Activated naive CD8-positive, alpha-beta T cell treated with anti-CD3 and anti-CD28 coated beads for 36 hours (primary cell): ENCODE measurements at places on chromosomes 16 and 17. TPM values are rescaled to one million over a fixed set of nuclear protein-coding genes. Genes with fewer than 3 reads are reported as not detected.
A peak's percentile ranks its signal among the peaks of the same experiment; 100 is the strongest.

GALR2 gene
- 2.5 TPM for total RNA-seq

LASP1 gene
- total RNA-seq = 131 TPM

PRR15L gene
- not detected for total RNA-seq

JMJD8 gene
- 37.2 TPM for total RNA-seq

HSBP1 gene
- 70.6 TPM for total RNA-seq

PYDC1 gene
- not detected for total RNA-seq

KCNJ12 gene
- total RNA-seq = not detected

GRCh38 chr17:65228734-65229620, 91.8 kb downstream of the RGS9 start:
- peak overlapping the region; percentile 32 for H3K4me3 ChIP-seq
- peak; percentile 58 for DNase-seq

- no peaks in the 10 kb centered on the region for H3K27me3 ChIP-seq
- H3K4me1 ChIP-seq = no peaks in the 10 kb centered on the region
- H3K4me3 ChIP-seq = no peak overlapping the region
- no peak overlapping the region for H3K27ac ChIP-seq
- no peaks in the 10 kb centered on the region for H3K36me3 ChIP-seq
Observed at GRCh38 chr17:69978056-69978646, 96.9 kb upstream of the KCNJ16 start.

DNA sequence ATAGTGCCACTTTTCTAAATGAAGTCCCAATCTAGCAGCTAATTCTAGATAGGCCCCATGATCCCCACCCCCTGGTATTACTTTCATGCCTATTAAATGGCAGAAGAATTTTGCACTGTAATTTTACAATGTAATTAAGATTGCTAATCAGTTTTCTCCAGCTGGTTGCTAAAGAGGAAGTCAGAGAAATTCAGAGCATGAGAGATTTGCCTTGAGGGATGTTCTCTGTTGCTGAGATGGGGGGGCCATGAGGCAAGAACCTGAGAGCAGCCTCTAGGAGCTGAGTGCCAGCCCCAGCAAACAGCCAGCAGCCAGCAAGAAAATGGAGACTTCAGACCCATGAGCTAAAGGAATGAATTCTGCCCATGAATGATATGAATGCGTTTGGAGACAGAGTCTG, 38.9 kb downstream of the SHCBP1 start:
- H3K36me3 ChIP-seq = peaks cover 58% of the 10 kb centered on the region
- H3K27ac ChIP-seq = no peak overlapping the region
- H3K27me3 ChIP-seq = no peaks in the 10 kb centered on the region
- no peaks in the 10 kb centered on the region for H3K4me1 ChIP-seq
- H3K4me3 ChIP-seq = no peak overlapping the region

GRCh38 chr17:12637015-12637414, 28.7 kb upstream of the MYOCD start:
- DNase-seq = no peak
- H3K27me3 ChIP-seq = peaks cover 14% of the 10 kb centered on the region
- H3K27ac ChIP-seq = no peak overlapping the region
- H3K4me1 ChIP-seq = no peaks in the 10 kb centered on the region
- no peaks in the 10 kb centered on the region for H3K36me3 ChIP-seq

DNA sequence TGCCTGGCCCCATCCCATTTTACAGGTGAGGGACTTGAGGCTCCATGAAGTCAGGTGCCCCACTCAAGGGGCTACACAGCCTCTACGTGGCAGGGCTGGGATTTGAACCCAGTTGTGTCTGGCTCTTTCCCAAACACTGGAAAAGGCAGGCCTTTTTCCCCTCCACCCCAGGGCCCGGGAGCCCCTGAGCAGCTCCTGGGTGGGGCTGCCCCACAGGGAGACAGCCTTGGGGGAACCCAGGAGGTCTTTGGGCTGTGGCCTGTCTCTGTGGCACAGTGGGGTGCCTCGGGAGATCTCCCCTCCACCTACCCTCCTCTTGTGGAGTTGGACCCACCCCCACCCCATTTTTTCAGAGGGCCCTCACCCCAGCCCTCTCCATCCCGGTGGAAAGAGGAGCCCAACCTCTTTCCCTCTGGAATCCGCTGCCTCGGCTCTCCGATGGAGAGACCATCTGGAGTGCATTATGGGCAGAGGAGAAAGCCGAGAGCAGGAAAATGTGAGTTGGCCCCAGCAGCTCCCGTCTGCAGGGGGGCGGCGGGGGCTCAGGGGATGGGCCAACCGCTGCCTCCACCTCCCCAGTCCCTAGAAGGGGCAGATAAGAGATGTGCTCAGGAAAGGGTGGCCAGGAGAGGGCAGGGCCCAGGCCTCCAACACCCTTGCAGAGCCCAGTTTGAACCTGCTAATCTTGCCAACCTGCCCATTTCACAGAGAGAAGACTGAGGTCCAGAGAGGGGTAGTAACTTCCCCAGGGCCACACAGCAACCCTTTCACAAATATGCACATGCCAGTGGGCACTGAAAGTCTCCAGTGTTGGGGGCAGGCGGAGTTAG, 15.4 kb upstream of the TMEM92 start:
- no peak overlapping the region for H3K4me3 ChIP-seq
- no peaks in the 10 kb centered on the region for H3K36me3 ChIP-seq
- H3K27me3 ChIP-seq = no peaks in the 10 kb centered on the region

- H3K4me1 ChIP-seq = peaks cover 4% of the 10 kb centered on the region
- H3K36me3 ChIP-seq = no peaks in the 10 kb centered on the region
- H3K27ac ChIP-seq = no peak overlapping the region
- DNase-seq = peak; percentile 65
- no peak overlapping the region for H3K4me3 ChIP-seq
Observed at GRCh38 chr17:1275962-1276736, 3.3 kb upstream of the TRARG1 start.

GRCh38 chr17:71267668-71268067, 853.2 kb upstream of the SOX9 start:
- DNase-seq = no peak
- H3K36me3 ChIP-seq = no peaks in the 10 kb centered on the region
- H3K27me3 ChIP-seq = no peaks in the 10 kb centered on the region
- H3K27ac ChIP-seq = no peak overlapping the region
- H3K4me3 ChIP-seq = no peak overlapping the region

- H3K27ac ChIP-seq = peak overlapping the region; percentile 71
- no peaks in the 10 kb centered on the region for H3K36me3 ChIP-seq
- H3K4me3 ChIP-seq = peak overlapping the region; percentile 44
- no peaks in the 10 kb centered on the region for H3K27me3 ChIP-seq
- H3K4me1 ChIP-seq = peaks cover 9% of the 10 kb centered on the region
- DNase-seq = no peak
Observed at GRCh38 chr16:57297856-57298255, 13.4 kb upstream of the PLLP start.

GRCh38 chr17:60345233-60345632, 46.7 kb downstream of the USP32 start:
- H3K27me3 ChIP-seq = no peaks in the 10 kb centered on the region
- H3K27ac ChIP-seq = no peak overlapping the region
- DNase-seq = no peak
- peaks cover 26% of the 10 kb centered on the region for H3K36me3 ChIP-seq
- H3K4me1 ChIP-seq = peaks cover 4% of the 10 kb centered on the region

GRCh38 chr16:86573215-86573614, 5.1 kb upstream of the FOXL1 start:
- DNase-seq = no peak
- H3K36me3 ChIP-seq = no peaks in the 10 kb centered on the region
- no peak overlapping the region for H3K4me3 ChIP-seq
- no peak overlapping the region for H3K27ac ChIP-seq
- H3K4me1 ChIP-seq = peaks cover 6% of the 10 kb centered on the region
- peaks cover 94% of the 10 kb centered on the region for H3K27me3 ChIP-seq

- H3K27ac ChIP-seq = no peak overlapping the region
- H3K4me3 ChIP-seq = no peak overlapping the region
- no peaks in the 10 kb centered on the region for H3K27me3 ChIP-seq
- no peaks in the 10 kb centered on the region for H3K36me3 ChIP-seq
- no peak for DNase-seq
Observed at GRCh38 chr16:17101646-17102045, 369.1 kb downstream of the XYLT1 start.

ELMO3 gene
- total RNA-seq = 4.5 TPM

NEK8 gene
- total RNA-seq = 5.6 TPM

DNA sequence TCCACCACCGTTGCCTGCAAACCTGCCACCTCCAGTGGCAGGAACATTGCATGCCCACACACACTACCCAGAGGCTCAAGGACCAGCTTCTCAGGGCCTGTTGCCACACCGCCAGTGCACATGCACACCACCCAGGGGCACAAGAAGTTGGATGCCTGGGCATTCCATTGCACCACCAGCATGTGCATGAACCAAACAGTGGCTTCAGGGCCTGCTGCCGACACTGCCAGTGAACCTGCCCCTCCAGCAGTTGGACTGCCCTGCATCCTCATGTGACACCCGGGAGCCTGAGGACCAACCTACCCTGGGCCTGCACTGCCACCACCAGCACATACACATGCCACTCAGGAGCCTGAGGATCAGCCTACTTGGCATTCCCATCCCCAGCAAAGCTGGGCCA, 303.7 kb downstream of the KCNJ2 start:
- no peak for DNase-seq
- H3K27me3 ChIP-seq = no peaks in the 10 kb centered on the region
- no peak overlapping the region for H3K4me3 ChIP-seq
- H3K36me3 ChIP-seq = no peaks in the 10 kb centered on the region

DNA sequence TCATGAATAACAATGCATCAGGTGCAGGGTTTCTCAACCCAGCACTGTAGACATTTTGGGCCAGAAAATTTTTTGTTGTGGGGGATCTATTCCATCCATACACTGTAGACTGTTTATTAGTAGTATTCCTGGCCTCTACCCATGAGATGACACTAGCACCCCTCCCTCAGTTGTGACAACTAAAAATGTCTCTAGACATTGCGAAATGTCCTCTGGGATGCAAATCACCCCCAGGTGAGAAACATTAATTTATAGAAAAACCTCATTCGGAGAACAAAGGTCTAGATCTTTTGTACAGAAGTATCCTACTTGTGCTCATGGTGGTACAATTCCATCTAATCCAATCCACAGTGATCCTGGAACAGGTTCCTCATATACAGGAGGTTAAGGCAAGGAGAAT, 4.3 kb downstream of the ADAT1 start:
- H3K27me3 ChIP-seq = no peaks in the 10 kb centered on the region
- peak overlapping the region; percentile 48 for H3K27ac ChIP-seq
- H3K36me3 ChIP-seq = peaks cover 40% of the 10 kb centered on the region
- DNase-seq = no peak
- no peak overlapping the region for H3K4me3 ChIP-seq

CCL16 gene
- not detected for total RNA-seq

- peak overlapping the region; percentile 80 for H3K27ac ChIP-seq
- H3K4me3 ChIP-seq = peak overlapping the region; percentile 50
- DNase-seq = peak; percentile 78
- H3K27me3 ChIP-seq = peaks cover 94% of the 10 kb centered on the region
Observed at GRCh38 chr16:79272141-79272577, 328.4 kb downstream of the MAF start.

DNA sequence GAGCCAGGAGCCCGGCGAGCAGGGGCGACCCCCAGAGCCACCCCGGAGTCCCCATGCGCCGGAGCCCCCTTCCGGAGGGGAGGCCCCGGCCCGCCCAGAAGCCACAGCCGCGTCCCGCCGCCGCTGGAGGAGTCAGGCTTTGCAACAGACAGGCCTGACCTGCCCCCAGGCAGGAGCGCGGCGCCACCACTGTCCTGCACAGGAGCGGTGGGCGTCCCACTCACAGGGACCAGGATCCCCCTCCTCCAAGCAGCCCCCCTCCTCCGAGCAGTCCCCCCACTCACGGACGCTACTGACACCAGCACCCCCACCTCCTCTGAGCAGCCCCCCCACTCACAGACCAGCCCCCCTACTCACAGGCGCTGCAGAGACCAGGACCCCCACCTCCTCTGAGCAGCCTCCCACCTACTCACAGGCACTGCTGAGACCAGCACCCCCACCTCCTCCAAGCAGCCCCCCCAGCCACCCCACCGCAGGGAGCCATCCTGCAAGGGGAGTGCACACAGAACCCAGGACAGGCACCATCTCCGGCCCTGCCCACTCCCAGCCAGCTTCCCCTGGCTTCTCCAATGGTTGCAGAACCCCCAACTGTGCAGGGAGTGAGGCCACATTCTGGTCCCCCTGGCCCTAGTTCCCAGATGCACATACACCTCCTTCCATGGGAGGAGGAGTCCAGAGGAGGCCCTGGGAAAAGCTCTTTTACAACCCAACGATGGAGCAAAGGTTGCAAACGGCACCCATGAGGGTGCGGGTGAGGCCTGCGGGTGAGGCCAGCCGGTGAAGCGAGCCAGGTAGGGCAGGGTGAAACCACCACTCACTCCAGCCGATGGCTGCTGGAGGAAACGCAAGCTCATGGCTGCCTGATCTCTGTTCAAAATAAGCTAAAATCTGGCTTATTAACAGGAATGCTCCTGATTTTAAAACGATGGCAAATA, 69.9 kb downstream of the ABR start:
- H3K4me1 ChIP-seq = peaks cover 42% of the 10 kb centered on the region
- peak; percentile 64 for DNase-seq
- no peaks in the 10 kb centered on the region for H3K36me3 ChIP-seq
- H3K4me3 ChIP-seq = peak overlapping the region; percentile 79

SLC13A5 gene
- total RNA-seq = not detected

GRCh38 chr16:53711390-53711789, 7.4 kb downstream of the FTO start:
- no peak for DNase-seq
- no peak overlapping the region for H3K4me3 ChIP-seq
- H3K27ac ChIP-seq = no peak overlapping the region

GRCh38 chr17:614653-615546, 99.7 kb downstream of the VPS53 start:
- no peak overlapping the region for H3K4me3 ChIP-seq
- H3K36me3 ChIP-seq = peaks cover 16% of the 10 kb centered on the region
- no peak for DNase-seq
- H3K27ac ChIP-seq = no peak overlapping the region
- H3K4me1 ChIP-seq = no peaks in the 10 kb centered on the region
- no peaks in the 10 kb centered on the region for H3K27me3 ChIP-seq

- peaks cover 19% of the 10 kb centered on the region for H3K36me3 ChIP-seq
- no peak overlapping the region for H3K4me3 ChIP-seq
- peaks cover 27% of the 10 kb centered on the region for H3K4me1 ChIP-seq
- no peaks in the 10 kb centered on the region for H3K27me3 ChIP-seq
- DNase-seq = no peak
- peak overlapping the region; percentile 86 for H3K27ac ChIP-seq
Observed at GRCh38 chr16:8850279-8850885, 18.4 kb downstream of the CARHSP1 start.

GRCh38 chr16:85835956-85836705, 36.6 kb downstream of the COX4I1 start:
- H3K4me1 ChIP-seq = no peaks in the 10 kb centered on the region
- H3K4me3 ChIP-seq = no peak overlapping the region
- H3K27ac ChIP-seq = no peak overlapping the region
- peaks cover 47% of the 10 kb centered on the region for H3K27me3 ChIP-seq
- H3K36me3 ChIP-seq = no peaks in the 10 kb centered on the region

TM4SF5 gene
- not detected for total RNA-seq

- H3K27ac ChIP-seq = peak within 1 kb of the TSS; percentile 84
- no peaks in the 10 kb centered on the region for H3K27me3 ChIP-seq
- peaks cover 10% of the 10 kb centered on the region for H3K4me1 ChIP-seq
- H3K36me3 ChIP-seq = peaks cover 5% of the 10 kb centered on the region
- peak within 1 kb of the TSS; percentile 75 for H3K4me3 ChIP-seq
Observed at GRCh38 chr17:38967290-38967738, at the start of gene FBXO47. FBXO47 (minus strand) TSS chr17:38967403; CDS start chr17:38963025, 4,378 bp downstream.

- H3K27ac ChIP-seq = no peak overlapping the region
- no peaks in the 10 kb centered on the region for H3K36me3 ChIP-seq
- H3K4me1 ChIP-seq = peaks cover 3% of the 10 kb centered on the region
Observed at GRCh38 chr17:4427505-4427904, 6.2 kb upstream of the SPNS3 start.

- no peak overlapping the region for H3K4me3 ChIP-seq
- no peak for DNase-seq
- H3K36me3 ChIP-seq = no peaks in the 10 kb centered on the region
- H3K27me3 ChIP-seq = peaks cover 10% of the 10 kb centered on the region
- H3K27ac ChIP-seq = no peak overlapping the region
Observed at GRCh38 chr16:82094942-82095540, 60.0 kb downstream of the HSD17B2 start.
